ENCODE measurements at places on chromosomes 12 and 14.

GRCh38 chr14:62162998-62163589, 400.9 kb downstream of the SNAPC1 start:
- DNase-seq, result peak; percentile 70

GRCh38 chr12:20460956-20461355, 92.6 kb downstream of the PDE3A start:
- DNase-seq, result no peak

GRCh38 chr12:116220756-116221155, 56.7 kb downstream of the MED13L start:
- DNase-seq, result no peak

- no peak for DNase-seq
These were observed 2.3 kb downstream of the ARHGDIB start for GRCh38 chr12:14959126-14959440.

GRCh38 chr14:29716150-29716549, 211.5 kb downstream of the PRKD1 start:
- DNase-seq, result no peak

GRCh38 chr12:102061096-102061559, 663 bp downstream of the WASHC3 start:
- peak; percentile 17 for DNase-seq

DNA sequence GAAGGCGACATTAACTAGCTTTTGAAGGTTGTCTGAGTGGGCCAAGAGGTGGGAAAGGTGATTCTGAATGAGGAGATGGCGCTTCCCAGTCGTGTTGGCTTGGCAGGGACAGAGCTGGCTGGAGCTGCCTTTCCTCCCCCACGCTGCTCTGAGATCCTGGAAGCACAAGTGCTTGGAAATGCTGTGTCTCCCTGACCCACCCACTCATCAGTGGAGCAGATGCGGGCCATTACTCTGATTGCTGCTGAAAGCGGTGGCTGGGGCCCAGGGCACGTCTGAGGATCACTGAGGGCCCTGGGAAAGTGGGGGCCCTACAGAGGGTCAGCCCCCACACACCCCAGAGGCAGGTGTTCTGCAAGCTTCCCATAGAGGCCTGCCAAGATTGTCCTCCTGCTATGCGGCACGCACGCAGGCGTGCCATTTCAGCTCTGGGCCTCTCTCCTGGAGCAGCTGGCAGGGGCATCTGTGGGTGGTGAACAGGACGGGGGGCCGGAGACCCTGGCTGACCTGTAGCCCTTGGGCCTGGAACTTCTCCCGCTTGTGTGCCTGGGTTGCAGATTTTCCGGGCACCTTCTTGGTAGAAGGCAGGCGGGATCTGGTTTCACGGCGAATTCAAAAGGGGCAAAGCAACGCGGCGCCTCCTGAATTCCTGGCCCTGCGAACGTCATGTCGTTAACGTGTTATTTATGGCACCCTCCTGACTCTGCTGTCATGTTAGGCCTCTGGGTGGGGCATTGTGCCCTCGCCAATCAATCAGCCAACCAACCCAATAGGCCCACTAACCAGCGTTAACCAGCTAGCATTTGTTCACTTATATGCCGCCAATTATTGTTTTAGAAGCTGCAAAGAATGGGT, 133.8 kb upstream of the TBX3 start:
- no peak for DNase-seq

DNA sequence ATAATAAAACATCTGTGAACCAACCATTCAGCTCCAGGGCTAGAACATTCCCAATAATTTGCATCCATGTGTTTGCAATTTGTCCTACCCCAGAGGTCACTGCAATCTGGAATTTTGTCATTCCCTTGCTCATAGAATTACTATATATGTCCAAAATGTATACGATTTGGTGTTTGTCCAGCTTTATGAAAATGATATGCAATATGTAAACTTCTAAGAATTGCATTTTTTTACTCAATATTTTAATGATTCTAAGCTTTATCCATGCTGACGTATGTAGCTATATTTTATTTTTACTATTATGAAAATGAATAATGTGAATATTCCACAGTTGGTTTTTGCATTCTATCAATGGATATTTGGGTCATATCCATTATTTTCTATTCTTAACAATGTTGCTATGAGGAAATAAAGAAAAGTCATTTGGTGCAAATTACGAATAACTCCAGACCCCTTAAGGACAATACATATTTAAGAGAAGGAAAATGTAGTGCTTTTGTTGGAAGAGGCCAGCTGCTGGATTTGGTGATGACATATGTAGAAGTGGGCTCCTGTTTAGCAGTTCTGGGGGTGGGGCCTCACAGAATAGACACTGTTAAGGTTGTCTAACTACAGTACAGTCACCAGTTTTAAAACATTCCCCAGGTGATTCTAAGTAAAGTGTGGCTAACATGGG, 139.4 kb downstream of the SLC38A4 start:
- DNase-seq, result no peak

DNA sequence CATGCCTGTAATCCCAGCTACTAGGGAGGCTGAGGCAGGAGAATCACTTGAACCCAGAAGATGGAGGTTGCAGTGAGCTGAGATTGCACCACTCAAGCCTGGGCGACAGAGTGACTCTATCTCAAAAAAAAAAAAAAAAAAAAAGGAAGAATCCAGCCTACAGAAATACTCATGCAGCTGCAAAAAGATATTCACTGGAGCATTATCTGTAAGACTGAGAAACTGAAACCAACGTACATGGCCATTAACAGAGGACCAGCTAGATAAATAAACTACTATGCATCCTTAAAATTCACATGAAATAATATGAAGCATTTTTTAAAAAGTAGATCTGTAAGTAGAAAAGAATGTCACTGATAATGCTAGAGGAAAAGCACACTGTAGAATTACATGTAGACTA, 3.5 kb downstream of the SLC7A7 start:
- DNase-seq, result no peak

DNA sequence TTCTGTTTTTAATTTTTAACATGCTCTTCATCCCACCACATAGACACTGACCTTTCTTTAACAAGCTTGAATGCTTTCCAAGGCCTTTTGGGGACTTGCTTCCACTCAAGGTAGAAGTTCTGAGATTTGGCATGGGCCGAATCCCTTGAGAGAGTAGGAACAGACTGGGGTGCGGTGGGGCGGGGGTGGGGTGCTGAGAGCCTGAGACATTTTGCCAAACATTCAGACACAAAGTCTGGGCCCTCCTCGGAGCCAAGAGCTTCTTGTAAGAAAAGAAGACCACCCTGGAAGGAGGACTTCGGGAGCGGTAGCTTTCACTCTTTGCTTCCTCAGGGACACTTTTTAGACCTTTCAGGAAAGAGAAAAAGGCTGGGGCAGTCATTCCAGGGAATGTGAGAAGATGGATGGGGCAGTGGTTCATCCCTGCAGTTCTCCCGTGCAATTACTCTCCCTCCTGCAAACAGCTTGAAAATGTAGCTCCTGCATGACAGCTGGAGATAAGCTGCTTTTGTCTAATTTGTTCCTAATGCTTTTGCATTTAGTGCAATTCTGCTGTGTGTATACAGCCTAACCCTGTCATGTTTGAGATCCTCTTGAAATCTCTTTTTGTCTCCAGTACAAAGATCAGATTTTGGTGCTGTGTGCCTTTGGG, 16.3 kb upstream of the MYO1H start:
- peak; percentile 8 for DNase-seq

DNA sequence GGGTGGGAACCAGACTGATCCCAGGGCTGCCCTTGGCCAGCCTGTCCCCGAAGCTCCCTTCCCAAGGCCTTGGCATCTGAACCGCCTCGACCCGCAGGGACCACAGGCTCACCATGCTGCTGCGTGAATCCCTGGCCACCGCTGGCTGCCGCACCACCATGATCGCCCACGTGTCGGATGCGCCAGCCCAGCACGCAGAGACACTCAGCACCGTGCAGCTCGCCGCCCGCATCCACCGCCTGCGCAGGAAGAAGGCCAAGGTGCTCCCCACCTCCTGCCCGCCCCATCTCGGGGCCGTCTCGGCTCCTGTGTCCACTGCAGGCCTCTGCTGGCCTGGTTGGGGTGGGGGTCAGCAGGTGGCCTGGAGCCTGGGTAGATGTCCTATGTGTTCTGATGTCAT, 35.7 kb downstream of the KIF26A start:
- DNase-seq, result no peak

GRCh38 chr14:95536671-95537070, 1.8 kb downstream of the GLRX5 start:
- DNase-seq, result no peak

DNA sequence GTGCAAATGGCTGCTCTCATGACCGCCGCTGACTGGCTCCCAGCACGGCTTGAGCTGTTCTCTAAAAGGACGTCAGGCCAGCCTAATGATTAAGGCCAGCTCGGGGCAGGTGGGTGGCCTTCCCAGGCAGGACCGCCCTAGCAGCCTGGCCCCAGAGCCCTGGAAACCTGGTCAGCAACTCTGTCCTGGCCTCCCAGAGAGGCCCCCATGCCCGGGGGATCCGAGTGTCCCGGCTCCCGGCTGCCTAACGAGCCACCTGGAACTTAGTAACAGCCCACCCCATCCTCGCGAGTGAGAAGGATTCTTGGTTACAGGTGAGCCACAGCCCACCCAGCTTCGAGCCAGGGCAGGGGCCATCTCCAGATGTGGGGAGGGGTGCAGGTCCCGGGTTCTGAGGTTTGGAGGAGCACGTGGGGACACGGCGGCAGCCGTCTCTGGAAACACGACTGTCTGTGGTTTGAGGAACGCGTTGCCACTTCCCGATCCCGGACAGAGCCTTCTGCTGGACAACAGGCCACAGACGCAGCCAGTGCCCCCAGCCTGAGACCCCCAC, 73.8 kb upstream of the FBRSL1 start:
- DNase-seq, result no peak

DNA sequence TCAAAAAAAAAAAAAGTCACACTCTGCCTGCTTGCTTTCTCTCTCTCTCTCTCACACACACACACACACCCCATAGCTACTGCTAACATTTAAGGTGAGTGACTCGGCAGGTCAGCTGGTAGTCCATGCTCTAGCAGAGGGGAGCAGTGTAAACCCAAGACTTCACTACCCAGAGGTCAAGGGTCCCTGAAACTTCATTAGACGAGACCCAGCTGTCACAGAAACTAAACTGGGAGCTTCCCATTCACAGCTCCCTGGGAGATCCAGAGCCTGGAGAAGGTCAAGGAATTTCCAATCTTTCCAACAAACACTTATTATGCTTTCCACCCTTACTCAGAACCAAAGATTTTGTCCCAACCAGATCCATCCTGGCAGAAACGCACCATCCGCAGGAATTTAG, 33.2 kb downstream of the CKAP4 start:
- DNase-seq, result no peak

GRCh38 chr12:46221255-46222128, 47.4 kb downstream of the SLC38A1 start:
- DNase-seq, result peak; percentile 79

GRCh38 chr12:109554761-109555160, 18.5 kb downstream of the MMAB start:
- no peak for DNase-seq

DNA sequence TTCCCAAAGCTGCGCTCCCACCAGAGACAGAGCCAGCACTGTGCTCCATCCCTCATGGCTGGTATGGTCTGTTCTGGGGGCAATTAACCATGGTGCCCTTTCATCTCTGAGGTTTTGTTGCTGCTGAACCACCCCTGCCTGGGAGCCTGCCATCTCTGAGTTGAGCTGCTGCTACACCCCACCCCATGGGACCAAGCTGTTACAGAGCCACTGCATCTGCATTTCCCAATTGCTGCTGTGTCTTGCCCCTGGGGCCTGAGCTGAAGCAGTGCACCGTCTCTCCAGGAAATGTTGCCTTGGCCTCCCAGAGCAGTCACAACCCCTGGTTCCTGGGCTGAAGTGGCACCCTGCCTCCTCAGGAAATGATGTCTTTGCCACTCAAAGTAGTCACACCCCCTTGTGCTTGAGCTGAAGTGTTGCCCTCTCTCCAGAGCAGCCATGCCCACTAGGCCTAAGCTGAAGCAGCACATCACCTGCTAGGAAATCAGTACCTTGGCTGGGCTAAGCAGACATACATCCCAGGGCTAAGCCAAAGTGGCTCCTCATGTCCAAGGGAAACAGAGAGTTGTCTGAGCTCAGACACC, 140.3 kb downstream of the RERGL start:
- DNase-seq, result no peak

DNA sequence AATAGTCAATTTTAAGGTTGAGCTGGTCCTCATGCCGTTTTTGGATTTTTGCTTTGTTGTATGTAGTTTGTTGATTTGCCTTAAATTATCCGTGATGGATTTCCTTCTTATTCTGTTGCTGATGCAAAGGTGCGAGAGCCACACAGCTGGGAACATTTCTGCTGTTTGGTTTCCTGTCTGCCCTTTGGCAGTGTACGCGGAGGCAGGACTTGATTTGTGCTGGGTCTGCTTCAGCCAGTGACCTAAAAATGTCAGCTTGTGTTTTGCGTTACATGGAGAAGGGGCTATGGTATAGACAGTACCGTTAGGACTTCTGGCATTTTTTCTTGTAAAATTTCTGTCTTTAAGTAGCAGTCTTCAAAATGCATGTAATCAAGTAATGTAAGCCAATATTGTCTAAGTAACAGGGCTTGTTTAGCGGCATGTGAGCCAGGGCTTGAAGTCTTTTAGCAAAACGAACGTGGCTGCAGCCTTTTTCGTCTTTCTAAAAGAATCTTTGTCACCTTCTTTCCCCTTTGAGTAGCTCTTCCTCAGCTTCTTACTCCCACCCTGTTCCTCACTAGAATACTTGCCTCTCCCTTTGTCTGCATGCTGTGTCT, 18.2 kb upstream of the RD3L start:
- no peak for DNase-seq

DNA sequence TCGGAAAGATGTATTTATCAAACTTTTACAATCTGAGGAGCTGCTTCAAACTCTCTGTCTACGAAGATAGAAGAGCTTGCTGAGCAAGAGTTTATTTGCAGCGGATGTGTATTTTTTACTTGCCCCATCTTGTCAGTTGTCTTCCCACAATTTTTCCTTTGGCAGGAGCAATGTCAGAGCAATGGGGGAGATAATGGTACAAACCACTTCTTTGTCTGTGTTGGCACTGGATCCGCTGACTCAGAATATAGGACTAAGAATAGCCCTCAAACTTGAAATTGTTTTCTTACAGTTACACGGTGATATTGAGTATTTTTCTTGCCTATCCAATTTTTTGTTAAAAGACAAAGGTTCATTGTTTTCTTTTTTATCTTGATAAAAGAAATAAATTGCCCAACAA, 27.6 kb downstream of the HELB start:
- no peak for DNase-seq

DNA sequence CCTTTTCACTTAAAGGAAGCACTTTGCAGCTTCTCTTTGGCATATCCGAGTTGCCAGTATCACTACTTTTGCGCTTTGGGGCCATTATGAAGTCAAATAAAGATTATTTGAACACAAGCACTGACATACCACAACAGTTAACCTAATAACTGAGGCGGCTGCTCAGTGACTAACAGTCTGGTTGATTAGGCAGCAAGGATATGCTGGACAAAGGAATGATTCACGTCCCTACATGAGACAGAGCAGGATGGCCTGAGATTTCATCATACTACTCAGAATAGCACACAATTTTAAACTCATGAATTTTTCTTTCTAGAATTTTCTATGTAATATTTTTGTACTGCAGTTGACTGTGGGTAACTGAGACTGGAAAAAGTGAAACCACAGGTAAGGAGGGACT, 56.9 kb upstream of the E2F7 start:
- peak; percentile 21 for DNase-seq

GRCh38 chr12:127277882-127278281, 989.1 kb upstream of the TMEM132C start:
- no peak for DNase-seq

GRCh38 chr14:60211153-60211552, 37.9 kb upstream of the PPM1A start:
- no peak for DNase-seq

- DNase-seq, result no peak
These were observed 22.9 kb upstream of the LTBP2 start for GRCh38 chr14:74634964-74635363.

GRCh38 chr14:55388160-55388559, 23.5 kb downstream of the ATG14 start:
- DNase-seq, result no peak
